Fibroblast of lung (primary cell): ENCODE measurements at places on chromosomes 4 and X. TPM values are rescaled to one million over a fixed set of nuclear protein-coding genes. Genes with fewer than 3 reads are reported as not detected.
A peak's percentile ranks its signal among the peaks of the same experiment; 100 is the strongest.

ASB12 gene
- total RNA-seq = not detected in 2 replicates

GRCh38 chr4:78353921-78354320 lies 197.6 kb upstream of the ANXA3 start:
- H3K36me3 ChIP-seq = no peaks in the 10 kb centered on the region
- no peaks in the 10 kb centered on the region for H3K27me3 ChIP-seq
- no peak overlapping the region for H3K4me3 ChIP-seq
- H3K27ac ChIP-seq = no peak overlapping the region
- no peaks in the 10 kb centered on the region for H3K4me1 ChIP-seq
- no peak for DNase-seq

- H3K4me1 ChIP-seq = no peaks in the 10 kb centered on the region
- no peaks in the 10 kb centered on the region for H3K36me3 ChIP-seq
- DNase-seq = peak; percentile 0
- H3K27ac ChIP-seq = no peak overlapping the region
These were observed 690.0 kb upstream of the HS3ST1 start for GRCh38 chr4:12118651-12119213.

DNA sequence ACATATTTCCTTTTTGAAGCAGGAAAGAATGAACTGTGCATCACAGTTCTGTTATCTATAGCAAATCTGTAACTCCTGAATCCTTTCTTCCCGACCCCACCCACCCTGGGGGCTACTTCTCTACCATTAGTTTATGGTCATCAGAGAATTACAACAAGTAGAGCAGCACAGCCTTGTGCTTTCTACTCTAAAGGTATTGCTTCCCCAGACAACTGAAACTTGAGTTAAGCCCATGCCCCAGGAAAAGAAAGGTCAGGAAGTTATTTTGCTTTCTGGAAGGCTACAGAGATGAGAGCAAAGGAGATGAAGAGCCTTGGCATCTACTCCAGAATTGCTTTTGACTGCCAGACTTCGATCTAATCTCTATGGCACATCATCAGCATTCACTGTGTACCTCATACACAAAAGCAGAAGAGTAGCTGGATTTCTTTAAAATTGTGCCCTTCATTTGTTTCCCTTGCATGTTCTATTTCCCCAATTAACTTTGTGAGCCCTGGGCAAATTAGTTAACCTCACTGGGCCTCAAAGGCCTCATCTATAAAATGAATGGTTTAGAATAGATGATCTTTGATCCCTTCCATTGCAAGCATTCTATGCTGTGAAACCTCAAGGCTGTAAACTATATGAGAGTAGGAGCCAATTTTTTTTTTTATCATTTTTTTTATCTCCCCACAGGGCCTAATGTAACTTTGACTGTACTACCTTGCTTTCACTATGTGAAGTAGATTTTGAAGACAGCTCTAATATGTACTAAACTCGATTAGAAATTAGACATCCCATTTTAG lies 595.6 kb downstream of the RPA4 start:
- no peak overlapping the region for H3K27ac ChIP-seq
- H3K4me1 ChIP-seq = no peaks in the 10 kb centered on the region
- H3K4me3 ChIP-seq = no peak overlapping the region
- no peaks in the 10 kb centered on the region for H3K27me3 ChIP-seq
- no peak for DNase-seq
- no peaks in the 10 kb centered on the region for H3K36me3 ChIP-seq

DNA sequence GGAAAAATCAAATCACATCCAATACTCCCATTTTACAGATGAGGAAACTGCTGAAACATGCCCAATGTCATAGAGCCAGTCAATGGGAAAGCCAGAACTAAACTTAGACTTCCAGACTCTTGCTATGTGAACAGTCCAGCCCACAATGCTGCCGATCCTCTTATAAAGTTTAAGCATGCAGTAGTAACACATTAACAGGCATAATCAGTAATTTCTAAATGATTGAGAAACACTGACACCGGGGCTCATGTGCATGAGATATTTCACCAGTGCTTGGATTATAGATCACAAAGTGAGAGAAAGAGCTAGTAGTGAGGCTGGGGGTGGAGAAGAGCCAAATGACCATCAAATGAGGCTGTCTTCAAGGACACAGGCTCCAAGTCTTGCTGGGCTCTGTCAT lies 2.5 kb downstream of the BDH2 start:
- H3K27me3 ChIP-seq = no peaks in the 10 kb centered on the region
- peaks cover 4% of the 10 kb centered on the region for H3K4me1 ChIP-seq
- H3K36me3 ChIP-seq = no peaks in the 10 kb centered on the region
- DNase-seq = no peak
